Erythroblast (primary cell): ENCODE measurements at places on chromosomes 5 and 9.
A peak's percentile ranks its signal among the peaks of the same experiment; 100 is the strongest.

DNA sequence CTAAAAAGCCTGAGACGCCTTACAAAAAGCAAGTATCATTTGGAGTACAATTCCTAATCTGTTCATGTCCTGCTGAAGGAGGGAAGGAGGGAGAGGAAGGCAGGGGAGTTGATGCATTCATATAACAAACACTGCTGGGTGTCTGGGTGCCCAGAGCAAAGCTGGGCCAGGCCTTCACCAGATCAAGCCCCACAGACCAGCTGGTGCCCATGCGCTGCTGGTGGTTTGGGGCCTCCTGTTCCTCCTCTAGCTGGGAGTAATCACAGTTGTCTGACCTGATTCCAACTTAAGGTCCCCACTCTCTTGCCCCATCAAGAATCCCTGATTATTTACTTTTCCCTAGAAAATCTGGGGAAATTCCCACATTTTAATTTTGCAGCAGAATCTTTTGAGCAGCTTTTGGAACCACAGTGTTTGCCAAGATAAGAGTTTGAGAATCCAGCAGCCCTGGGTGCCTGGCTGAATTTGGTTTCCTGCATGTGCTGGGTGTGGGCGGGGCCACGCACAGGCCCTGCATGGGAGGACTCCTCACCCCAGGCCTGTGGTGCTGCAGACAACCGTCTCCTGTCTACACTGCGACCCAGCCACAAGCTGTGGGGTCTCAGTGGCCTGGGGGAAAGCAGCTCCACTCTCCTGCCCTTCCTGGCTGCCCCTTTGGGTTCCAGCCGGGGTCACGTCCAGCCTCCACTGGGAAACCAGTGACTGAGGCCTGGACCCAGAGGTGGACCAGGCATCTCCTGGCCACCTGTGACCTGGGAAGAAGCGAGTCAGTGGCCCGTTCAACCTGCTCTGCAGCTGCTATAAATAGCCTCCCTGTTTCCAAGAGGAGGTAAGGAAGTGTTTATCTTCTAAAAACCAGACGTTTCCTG lies 47.5 kb downstream of the NEURL1B start:
- DNase-seq, result no peak

- no peak for DNase-seq
These were observed 54.9 kb downstream of the MTX3 start for GRCh38 chr5:79936002-79936645.

DNA sequence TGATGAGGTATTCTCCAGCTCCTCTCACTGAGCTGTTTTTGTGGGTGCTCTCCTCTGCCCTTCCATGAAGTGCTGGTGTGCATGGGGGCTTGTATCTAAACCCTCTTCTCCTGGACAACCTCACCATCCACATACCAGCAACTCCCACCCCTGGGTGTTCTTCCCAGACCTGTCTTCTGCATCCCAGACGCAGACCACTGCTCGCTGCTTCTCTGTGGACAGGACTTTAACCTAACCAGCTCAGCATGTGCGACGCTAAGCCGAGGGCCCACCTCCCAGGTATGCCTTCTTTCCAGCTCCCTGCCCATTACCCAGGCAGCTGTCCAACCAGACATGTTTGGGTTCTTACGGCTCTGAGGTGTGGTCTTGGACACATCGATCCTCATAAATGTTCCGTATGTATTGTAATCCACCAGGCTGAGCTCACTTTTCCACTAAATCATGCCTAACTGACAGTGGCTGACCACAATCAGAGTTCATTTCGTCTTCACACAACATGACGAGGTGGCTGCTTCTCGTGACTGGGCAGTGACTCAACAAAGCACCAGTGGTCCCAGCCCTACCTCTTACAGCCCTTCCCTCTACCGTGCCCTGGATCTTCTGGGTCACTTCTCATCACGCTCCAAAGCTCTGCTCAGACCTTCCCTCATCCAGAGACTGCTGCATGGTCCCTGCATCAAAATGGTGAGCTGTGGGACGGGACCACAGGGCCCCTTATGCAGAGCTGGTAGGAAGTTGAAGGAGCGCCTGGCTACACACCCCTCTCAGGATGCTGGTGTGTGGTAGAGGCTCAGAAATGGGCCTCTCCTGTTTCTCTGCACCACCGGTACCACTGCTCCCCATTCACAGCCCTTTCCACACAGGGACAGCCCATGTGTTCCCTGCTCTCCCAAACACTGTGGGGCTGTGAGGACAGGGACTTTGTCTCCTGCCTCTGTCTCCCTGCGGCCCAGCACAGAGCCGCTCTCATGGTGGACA lies 9.6 kb upstream of the PTGES2 start:
- no peak for DNase-seq

- no peak for DNase-seq
These were observed 676.1 kb upstream of the C9orf72 start for GRCh38 chr9:28249424-28249823.

DNA sequence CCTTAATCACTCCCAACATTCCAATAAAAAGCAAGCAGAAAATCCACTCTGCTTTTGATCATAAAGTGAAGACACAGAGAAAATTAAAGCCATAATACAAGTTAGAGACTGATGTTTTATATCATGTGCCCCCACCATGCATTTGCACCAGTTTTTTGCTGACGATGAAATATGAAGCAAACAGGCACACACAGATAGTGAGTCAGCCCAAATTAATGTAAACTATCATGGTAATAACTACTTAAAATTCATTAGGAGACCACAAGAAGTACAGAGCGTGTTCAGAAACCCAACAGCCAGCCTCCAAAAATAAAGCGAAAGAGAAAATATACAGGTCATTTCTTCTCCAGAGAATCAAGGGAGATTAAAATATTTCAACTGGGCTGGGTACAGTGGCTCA lies 46.4 kb upstream of the KDM4C start:
- no peak for DNase-seq

DNA sequence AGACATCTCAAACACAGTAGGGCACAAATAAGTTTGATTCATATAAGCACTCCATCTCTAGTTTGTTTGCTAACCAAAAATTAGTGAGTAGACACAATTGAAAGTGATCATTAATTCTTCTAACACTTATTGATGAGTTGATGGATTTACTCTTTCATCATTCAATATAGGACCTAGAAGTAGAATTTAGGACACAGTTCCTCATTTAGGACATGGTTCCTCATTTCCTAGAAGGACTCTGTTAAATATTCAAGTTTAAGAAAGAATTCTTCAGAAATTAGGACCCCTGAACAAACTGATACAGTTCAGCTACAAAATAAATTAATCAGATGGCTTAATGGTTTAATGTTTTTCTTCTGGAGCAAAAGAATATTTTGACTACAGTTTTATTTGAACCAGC lies 143.5 kb upstream of the PRR16 start:
- no peak for DNase-seq

DNA sequence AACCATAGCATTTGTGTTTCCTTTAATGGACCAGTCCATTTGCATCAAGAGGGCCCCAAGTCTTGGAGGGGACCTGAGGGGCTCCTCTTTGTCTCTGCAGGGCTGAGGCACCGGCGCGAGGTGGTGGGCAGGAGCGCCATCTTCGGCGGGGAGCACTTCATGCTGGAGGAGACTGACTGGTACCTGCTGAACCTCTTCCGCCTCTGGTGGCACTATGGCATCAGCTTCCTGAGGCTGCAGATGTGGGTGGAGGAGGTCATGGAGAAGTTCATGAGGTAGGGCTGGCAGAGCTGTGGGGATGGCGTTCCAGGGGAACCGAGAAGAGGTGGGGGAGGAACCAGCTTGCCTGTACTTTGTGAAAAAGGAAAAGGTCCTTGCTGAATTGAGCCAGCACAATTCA lies 6.1 kb downstream of the PCYOX1L start:
- no peak for DNase-seq

DNA sequence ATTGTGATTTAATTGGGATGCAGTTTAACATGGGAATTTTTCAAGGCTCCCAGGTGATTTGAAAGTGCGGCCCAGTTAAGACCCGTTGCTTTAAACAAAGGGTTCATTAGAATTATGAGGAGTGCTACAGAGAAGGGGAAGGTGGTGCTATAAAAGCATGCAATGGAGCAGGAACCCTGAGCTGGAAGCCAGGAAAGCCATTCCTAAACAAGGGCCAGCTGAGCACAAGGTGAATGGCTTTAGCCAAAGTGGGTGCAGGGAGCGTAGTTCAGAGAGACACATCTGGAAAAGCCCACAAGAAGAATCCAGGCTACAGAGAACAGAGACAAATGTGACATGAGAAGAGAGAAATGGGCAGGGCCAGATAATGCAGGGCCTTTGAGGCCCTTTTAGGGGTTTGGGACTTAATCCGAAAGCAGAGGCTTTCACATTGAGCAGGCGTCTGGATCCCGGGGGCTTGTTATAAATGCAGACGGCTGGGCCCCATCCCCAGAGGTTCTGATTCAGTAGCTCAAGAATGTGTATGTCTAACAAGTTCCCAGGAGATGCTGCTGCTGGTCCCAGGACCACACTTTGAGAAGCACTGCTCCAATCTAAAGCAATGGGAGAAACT lies 138.1 kb upstream of the WWC1 start:
- DNase-seq, result no peak

- DNase-seq, result no peak
These were observed 1752.9 kb downstream of the MAT2B start for GRCh38 chr5:165258197-165258771.

DNA sequence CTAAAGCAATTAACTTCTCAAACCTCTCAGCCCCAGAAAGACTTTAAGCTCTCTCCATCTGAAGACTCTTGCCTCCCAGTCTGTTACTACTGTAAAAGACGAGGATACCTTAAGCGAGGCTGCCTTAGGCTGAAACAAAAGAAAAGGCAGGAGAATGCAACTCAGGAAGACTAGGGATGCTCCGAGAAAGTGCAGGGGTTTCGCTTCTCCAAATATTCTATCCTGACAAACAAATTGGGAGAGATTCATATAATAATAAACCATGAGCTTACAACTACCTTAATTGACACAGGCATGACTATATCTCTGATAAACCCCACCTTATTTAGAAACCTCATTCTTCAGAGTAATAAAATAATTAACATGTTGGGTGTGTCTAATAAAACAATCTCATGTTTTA lies 4.9 kb upstream of the UGT3A1 start:
- no peak for DNase-seq

DNA sequence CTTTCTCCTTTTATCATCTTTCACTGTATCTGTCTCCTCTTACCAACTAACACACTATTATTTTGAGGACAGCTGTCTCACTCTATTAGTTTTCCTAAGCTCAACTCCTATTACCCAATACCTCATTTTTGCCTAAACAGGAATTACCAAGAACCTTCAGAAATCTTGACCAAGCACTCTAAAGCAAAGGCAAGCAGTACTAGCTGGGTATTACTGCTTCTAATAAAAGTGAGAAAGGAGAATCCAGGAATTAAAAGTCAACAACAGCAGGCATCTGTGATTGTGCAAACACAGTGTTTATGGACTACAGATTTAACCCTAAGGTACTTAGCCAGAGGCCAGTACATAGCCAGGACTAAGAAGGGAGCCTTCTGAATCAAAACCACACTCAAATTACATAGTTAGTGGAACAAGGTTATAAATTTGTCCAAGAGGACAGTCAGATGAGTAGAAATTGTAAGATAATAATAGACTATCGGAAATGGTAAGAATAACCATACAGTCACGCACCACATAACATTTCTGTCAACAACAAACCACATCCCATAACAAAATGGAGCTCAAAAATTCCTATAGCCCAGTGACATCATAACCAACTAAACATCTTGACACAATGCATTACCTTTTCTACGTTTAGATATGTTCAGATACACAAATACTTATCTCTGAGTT lies 8.3 kb downstream of the RFX3 start:
- no peak for DNase-seq

GRCh38 chr9:132609184-132609583 lies 26.8 kb downstream of the BARHL1 start:
- no peak for DNase-seq

- DNase-seq, result peak; percentile 20
These were observed 41.2 kb upstream of the CTSL start for GRCh38 chr9:87684627-87685219.

DNA sequence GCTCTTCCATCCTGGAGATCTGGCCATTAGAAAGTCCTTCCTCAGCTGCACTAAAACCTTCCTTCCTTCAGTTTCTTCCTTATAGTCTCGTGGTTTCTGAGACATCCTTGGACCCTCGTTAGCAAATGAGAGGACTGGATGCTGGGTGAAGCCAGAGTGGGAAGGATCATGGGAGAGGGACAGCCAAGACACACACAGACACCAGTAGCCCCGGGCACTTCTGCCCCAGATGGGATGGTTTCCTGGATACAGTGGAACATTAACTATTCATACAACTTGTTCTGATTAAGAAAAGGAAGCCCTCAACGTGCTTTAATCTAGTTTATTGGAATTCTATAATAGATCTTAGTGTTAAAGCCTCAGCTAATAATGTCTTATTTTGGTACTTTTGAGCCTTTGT lies 125.5 kb downstream of the SEC61B start:
- no peak for DNase-seq

DNA sequence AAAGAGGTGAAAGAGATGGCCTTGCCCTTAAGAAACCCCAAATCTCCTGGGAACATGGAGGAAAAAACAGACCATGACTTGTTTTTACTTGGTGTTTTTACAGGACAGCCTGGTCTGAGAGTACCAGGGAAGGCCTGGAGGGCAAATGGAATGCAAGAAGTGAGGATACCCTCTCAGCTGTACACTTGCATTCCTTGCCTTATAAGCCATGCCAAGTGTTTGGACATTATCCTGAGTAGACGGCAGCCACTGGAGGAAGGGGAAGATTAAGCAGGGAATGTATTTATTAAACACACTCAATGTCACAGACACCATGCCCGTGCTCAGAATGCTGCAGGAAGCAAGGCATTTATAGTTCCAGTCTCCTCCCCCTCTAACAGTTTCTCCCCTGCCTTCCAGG lies 581.4 kb downstream of the CDK5RAP2 start:
- DNase-seq, result no peak

GRCh38 chr5:121628783-121629182 lies 222.9 kb upstream of the FTMT start:
- peak; percentile 69 for DNase-seq

- DNase-seq, result peak; percentile 34
These were observed 147.5 kb upstream of the FGF10 start for GRCh38 chr5:44536650-44537260.

DNA sequence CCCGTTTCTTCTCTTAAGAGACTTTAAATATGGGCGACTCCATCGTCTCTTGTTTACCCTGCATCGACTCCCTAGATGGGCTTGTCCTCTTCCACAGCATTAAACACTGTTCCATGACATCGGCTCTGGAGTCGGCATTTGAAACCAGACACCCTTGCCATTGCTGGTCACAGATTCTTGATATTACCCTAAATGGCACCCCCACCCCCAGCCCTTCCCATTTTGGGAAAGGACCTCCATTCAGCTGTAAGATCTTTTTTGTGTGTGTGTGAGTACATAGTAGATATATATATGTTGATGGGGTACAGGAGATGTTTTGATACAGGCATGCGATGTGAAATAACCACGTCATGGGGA lies 51.1 kb upstream of the SH3PXD2B start:
- DNase-seq, result no peak

GRCh38 chr5:109690975-109691574 lies 1.3 kb downstream of the MAN2A1 start:
- DNase-seq, result peak; percentile 89

DNA sequence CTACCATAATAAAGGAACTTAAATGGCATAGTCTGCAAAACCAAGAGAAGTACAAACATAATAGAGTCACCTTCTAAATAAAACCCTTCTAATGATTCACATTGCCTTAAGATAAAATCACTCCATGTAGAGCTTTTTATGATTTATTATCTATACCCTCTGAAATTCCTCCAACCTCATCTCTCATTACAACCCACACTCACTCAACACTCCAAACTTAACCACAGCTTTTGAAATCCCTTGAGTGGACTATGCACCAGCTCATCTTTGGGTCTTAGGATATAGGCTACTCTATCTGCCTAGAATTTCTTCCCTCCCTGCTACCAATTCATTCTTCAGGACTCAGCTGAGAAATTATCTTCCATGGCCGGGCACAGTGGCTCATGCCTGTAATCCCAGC lies 122.5 kb downstream of the CETN3 start:
- DNase-seq, result no peak
